ENCODE measurements at places on chromosomes 7 and 10.

- DNase-seq: no peak
Measured at GRCh38 chr7:19376538-19376937, 231.3 kb upstream of the FERD3L start.

- no peak for DNase-seq
Measured at GRCh38 chr10:14254368-14254767, 76.4 kb downstream of the FRMD4A start.

- DNase-seq: no peak
Measured at GRCh38 chr7:115292381-115292780, 370.5 kb downstream of the MDFIC start.

DNA sequence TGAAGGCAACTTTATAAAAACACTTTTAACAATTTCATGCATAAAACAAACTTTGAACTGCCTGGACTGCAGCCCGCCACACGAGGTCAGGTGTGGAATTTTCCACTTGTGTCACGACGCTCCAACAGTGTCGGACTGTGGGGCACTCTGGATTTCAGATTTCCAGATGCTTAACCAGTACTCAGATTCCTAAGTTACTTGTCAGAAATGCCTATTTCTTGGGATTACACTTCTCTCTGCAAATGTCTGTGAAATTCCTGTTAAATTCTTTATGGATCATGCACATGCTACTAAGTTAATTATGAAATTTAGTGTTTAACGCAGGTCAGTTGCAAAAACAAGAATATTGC, 473 bp upstream of the GPER1 start:
- DNase-seq: no peak

- no peak for DNase-seq
Measured at GRCh38 chr10:23516530-23516929, 77.7 kb downstream of the OTUD1 start.

DNA sequence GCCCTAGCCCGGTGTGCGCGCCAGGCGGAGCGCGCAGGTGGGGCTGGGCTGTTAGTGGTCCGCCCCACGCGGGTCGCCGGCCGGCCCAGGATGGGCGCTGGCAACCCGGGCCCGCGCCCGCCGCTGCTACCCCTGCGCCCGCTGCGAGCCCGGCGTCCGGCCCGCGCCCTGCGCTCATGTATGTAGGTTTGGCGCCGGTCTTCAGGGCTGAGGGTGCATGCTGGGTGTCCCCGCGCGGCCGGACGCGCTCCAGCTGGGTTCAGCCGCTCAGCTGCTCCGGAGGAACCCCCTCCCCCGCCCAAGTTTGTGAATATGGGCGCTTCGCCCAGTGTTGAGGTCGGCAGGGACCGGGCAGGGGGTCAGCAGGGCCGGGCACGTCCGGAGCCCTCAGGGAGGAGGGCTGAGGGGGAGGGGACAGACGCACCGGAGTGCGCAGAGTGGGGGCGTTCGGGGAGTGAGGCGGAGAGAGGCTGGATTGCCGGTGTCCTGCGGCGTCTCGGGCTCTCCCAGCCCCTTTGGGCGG, 559 bp downstream of the VWC2 start:
- DNase-seq: no peak

DNA sequence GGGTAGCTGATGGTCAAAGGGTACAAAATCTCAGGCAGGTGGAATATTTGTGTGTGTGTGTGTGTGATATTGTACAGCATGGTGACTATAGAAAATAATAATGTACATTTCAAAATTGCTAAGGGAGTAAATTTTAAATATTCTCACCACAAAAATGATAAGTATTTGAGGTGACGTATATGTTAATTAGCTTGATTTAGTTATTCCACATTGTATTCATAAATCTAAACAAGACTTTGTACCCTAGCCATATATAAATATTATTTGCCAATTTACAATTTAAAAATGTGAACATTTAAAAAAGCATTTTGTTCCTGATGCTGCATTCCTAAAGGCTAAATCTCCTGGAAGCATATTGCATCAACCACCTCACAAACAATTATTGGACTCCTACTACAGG, 47.0 kb downstream of the PFKFB3 start:
- DNase-seq: no peak

DNA sequence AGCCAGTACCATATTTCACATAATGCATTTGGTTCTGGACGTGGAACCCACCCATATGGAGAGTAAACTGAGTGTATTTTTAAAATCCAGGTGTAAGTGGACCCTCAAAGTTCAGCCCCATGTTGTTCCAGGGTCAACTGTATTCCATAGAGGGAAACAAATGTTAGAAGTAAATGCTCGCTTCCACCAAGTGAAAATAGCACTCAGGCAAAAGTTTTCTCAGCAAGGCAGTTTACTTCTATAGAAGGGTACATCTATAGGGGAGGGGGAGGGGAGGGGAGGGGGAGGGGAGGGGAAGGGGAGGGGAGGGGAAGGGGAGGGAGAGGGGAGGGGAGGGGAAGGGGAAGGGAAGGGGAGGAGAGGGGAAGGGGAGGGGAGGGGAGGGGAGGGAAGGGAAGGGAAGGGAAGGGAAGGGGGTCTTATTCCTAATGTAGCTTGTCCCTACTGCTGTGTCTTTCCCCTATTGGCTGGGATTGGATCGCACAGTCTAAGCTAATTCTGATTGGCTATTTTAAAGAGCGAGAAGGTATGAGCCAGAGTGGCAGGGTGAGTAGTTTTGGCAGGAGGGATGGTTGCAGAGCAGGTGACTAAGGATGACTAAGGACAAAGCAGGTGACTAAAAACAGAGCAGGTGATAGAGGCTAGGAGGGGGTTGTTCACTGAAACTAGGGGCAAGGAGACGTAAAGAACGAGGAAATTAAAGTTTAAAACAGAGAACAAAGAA, 29.1 kb downstream of the GARIN1A start:
- no peak for DNase-seq

GRCh38 chr7:29457141-29457561, 106.5 kb upstream of the PRR15 start:
- DNase-seq: no peak

GRCh38 chr10:132192991-132193665, 6.4 kb downstream of the DPYSL4 start:
- no peak for DNase-seq

GRCh38 chr10:86439544-86439943, 72.9 kb upstream of the GRID1 start:
- DNase-seq: no peak

DNA sequence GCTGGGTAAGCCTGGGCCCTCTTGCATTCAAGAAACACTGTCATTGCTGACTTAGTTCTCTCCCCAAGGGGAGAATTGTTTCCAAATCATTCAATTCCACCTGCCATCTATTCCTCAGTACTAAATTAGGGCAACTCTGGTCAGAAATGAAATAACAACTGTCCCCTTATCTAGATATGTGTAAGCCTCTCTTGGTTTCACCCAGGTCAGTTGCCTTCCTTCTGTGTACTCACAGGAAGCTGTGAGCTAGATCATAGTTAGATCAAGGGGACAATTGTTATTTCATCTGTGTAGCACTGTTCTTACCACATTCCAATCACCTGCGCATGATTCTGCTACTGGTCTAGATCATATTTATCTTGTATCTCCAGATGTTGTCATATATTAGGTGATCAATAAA, 483.0 kb upstream of the SORCS1 start:
- no peak for DNase-seq

DNA sequence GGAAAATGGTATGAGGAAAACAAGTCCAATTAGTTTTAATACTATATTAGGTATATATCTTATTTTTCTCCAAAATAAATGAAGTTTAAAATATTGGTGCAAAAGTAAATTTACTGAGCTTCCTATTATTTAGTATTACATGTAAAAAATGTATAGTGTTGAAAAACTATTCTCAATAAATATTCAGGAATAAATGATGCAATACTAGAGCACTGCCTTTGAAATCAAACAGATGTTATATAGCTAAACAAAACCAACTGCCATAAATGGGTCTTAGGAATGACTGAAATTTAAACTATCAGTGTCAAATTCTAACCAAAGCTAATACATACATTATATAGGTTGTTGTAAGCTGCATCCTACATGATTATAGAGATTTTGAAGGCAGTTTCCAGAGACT, 1434.0 kb upstream of the LRRTM3 start:
- DNase-seq: no peak

DNA sequence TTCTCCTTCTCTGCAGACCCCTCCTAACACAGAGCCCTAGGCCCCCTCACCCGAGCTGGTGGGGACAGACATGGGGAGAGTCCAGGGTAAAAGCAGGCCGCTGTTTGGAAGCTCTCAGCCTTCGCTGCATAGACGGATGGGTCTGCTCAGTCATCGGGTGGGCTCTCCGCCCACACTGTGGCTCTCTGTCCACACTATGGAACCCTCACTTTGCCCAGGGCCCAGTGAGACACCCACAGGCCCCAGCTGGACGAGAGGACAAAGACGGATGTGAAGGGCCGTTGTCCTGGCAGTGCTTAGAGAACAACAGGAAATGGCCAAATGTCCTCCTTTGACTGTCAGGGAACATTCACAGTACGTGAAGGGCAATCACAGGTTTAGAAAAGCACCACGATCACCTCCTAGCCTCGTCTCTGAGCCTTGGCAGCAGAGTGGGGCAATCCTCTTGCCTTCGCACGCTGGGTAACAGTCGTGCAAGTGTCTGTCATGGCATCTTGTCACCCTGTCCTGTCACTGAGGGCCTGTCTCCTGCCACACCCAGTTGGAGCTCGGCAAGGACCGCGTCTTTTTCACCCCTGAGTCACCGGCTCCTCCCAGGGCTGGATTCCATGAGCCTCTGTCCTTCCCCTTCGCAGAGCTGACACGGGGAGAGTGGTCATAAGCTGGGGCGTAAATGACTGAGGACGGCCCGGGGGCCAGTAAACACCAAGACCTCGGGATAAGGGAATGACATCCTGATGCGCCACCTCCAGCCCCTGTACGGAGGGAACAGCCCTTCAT, 80.6 kb downstream of the PRKAG2 start:
- DNase-seq: peak; percentile 30

DNA sequence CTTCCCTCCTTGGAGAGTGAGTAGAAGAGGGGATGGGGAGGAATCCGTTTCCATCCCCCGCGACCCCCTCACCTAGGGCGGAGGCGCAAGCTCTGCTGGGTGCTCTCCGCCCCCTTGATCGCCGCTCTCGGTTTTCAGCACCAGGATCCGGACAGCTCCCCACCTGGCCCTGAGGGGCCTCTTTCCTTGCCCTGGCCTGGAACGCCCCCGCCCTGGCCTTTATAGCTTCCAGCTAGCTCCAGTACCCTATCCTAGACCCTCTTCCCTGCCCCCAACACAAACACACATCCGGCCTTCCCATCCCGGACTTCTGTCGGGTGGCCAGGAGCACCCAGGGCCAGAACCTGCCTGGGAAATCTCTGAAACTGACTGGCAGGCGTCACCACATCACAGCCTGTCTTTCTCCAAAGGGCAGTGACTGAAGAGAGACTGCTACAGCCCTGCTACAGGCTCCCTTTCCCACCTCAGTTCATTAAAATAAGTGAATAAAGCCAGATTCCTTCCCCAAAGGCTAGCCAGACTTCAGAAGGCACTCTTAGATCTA, 72.3 kb upstream of the LEP start:
- DNase-seq: no peak

DNA sequence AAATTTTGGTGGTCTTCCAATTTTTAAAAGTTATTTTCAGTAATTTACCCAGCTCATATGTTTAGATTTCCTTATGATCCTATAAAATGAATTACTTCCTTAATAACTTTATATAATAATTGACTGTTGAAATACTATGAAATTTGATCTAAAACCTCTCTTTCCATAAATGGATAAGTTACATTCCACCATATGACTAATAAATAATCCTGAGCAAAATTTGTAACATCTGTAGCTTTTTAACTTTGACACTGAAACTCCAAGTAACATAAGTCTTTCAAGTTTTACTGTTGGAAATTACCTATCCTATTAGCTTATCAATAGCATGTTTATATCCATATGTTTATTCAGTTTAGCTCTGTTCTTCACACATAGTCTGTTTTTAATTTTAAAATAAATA, 85.3 kb downstream of the HECTD2 start:
- DNase-seq: no peak

DNA sequence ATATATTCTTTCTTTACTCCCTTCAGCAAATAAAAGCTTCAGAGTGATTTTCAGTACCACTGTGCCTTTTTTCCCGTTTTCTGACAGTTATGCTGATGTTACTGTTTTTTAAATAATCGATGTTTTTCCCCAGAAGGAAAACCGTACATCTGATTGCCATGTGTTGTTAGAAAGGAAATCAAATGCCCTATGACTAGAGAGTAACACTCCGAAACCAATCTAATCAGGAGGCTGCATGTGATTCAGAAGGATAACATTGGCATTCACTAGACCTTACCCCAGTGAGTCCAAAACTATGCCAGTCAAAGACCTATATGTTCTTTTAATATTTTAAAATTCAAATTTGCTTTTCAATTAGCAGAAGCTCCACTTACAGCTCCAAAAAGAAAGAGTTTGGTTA, 116.3 kb downstream of the TMEM26 start:
- no peak for DNase-seq

- no peak for DNase-seq
Measured at GRCh38 chr7:151340794-151341356, 737 bp upstream of the NUB1 start.

GRCh38 chr7:36597090-36597773, 127.1 kb downstream of the AOAH start:
- no peak for DNase-seq

DNA sequence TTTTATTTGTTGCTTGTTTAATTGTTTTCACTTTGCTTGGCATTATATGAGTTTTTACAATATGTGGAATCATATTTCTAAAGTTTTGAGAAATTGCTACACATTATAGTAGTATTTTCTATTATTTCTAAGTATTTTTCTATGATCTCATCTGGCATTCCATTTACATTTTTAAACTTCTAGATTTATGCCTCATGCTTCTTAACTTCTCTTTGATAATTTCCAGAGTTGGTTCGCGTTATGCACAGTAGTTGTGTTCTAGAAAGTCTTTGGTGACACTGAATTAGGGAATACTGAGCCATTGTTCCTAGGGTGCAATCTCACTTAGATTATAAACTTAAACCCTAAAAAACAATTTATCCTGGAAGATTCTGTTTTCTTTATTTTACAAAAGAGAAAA, 129.2 kb downstream of the GNAI1 start:
- no peak for DNase-seq

GRCh38 chr10:84685047-84685660, 356.8 kb downstream of the CCSER2 start:
- DNase-seq: no peak

GRCh38 chr7:131889572-131890150, 333.2 kb upstream of the PODXL start:
- DNase-seq: no peak

- no peak for DNase-seq
Measured at GRCh38 chr10:112159469-112159868, 24.1 kb downstream of the GPAM start.

GRCh38 chr10:117546581-117547015, 4.1 kb downstream of the EMX2 start:
- DNase-seq: no peak

- no peak for DNase-seq
Measured at GRCh38 chr10:73998929-73999691, 1.2 kb downstream of the VCL start.

GRCh38 chr10:68981074-68981473, 7.5 kb upstream of the KIFBP start:
- no peak for DNase-seq

Data from stimulated activated CD4-positive, alpha-beta T cell treated with anti-CD3 and anti-CD28 coated beads, Interleukin-1b, Interleukin-23, amount 100 ng/mL, for 48 hours (primary cell).